ENCODE measurements at places on chromosomes 16 and 17.

DNA sequence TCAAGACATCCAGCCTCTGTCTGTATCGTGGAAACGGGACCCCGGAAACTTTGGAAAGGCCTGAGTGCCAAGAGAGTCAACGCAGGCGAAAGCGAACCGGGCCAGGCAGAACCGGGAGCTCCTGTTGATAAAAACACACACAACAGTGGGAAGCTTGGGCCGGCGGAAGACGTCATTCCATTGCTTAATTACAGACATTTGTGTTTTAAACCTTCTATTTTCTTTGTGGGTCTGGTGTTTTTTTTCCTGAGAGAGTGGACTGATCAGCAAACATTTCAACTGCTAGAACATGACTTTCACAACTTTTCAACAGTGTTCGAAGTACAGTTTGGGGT, 878 bp upstream of the RNF157 start:
- DNase-seq, result no peak

DNA sequence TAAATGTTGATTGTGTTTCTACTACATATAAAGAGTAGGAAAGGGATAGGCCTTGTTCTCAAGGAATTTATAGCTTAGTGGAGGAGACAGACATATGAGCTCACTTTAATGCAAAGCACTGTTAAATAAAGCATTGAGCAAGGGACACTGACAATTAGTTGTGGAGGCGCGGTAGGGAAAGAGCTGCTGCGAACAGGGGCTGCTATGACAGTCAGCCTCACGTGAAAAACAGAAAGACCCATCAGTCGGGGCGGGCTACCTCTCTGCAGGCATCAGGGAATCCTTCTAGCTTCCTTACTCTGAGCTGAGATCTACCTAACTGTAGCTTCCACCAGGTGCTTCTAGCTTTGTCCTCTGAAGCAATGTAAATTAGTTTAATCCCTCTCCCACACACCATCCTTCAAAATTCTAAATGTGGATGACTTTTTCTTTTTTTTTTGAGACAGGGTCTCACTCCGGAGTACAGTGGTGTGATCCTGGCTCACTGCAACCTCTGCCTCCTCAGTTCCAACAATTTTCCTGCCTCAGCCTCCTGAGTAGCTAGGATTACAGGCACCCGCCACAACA, 129.9 kb upstream of the ZFHX3 start:
- no peak for DNase-seq

GRCh38 chr16:4057439-4057877, 58.8 kb downstream of the ADCY9 start:
- DNase-seq, result no peak

GRCh38 chr17:76713765-76714164, 3.0 kb upstream of the MXRA7 start:
- no peak for DNase-seq

- DNase-seq, result peak; percentile 74
These were observed 5.3 kb upstream of the KAT7 start for GRCh38 chr17:49783071-49783715.

DNA sequence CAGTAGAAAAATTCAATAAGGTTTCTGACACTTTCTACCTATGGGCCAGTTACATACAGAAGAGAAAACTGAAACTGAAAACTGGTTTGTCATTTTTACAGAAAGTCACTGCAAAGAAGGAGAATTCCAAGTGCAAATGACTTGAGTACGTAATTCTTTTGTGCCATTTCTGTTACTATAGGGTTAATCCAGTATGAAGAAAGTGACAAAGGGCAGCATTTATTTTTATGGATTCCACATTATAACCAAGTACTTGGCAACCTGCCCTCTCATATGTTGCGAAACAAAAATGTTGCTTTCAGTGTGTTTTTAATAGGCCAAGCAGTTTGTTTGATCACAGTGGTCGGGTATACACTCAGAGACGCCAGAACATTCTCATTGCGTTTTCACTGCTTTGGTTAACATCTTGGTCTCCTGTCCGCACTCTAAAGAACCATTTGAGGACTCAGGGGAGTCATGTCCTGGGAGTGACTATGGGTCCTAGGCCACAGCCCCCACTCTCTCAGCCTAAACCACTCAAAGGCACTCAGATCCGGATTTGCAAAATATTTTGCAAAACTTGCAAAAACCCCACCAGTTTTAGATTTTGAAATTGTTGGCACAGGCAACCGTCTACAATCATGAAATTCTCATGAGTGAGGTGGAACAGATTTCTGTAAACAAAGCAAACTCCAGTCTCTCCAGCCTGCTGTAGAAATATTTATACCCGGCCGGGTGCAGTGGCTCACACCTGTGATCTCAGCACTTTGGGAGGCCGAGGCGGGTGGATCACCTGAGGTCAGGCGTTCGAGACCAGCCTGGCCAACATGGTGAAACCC, 15.4 kb upstream of the HELZ start:
- no peak for DNase-seq

DNA sequence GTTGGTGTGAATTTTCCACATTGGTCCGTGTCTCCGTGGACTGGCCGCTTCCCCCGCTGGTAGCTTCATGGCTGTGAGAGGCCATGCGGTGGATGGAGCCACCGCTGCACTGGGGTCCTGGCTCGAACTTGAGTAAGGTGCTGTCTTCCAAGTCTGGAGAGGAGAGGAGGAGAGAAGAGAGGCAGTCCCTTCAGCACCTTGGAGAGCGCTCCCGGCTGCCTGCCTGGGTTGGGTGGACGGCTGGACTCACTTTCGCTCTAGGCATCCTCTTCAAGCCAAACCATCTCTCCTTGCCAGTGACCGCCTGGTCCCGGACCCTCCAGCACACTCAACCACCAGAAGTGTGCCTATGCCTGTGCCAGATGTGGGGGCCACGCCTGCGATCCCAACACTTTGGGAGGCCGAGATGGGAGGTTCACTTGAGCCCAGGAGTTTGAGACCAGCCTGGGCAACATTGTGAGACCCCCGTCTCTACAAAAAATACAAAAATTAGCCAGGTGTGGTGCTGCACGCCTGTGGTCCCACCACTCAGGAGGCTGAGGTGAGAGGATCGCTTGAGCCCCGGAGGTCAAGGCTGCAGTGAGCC, 6.2 kb downstream of the JPH3 start:
- no peak for DNase-seq

- DNase-seq, result no peak
These were observed 8.5 kb downstream of the CSF3 start for GRCh38 chr17:40023590-40024292.

DNA sequence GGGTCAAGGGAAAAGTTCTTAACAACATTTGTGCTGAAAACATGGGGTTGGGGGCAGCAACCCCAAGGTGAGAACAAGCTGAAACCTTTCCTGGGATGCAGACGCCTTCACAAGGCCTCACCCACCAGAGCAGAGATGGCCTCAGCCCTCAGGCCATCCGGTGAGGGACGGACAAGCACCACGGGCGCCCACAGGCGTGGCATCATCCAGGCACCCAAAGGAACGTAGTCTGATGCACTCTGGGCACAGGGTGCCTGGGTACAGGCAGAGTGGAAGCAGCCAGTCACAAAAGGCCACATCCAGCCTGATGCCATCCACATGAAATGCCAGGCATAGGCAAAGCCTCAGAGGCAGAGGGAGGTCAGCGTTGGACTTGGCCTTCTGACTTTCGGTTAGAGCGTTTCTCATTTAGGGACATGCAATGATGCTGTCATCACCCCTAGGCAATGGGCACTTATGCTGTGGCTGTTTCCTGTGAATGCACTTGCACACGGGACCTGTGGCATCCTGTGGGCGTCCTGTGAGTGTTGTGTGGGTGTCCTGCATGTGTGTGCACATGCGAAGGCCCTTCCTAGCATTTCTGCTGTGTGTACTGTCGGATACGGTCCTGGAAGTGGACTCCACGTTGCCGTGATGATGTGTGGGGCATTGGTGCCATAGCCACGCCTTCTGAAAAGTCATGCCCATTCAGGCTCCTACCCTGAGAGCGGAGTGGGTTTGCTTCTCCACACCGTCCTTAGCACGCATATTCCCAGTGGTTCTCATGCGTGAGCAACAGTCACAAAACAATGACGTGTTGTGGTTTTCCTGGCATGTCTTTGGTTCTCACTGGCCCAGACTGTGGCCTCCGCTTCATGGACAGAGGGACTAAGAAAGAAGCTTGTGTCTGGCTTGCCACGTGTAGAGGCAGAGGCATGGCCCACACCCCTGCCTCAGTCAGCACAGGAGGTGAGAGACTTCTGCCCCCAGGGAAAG, 52.7 kb upstream of the ZNF469 start:
- no peak for DNase-seq

DNA sequence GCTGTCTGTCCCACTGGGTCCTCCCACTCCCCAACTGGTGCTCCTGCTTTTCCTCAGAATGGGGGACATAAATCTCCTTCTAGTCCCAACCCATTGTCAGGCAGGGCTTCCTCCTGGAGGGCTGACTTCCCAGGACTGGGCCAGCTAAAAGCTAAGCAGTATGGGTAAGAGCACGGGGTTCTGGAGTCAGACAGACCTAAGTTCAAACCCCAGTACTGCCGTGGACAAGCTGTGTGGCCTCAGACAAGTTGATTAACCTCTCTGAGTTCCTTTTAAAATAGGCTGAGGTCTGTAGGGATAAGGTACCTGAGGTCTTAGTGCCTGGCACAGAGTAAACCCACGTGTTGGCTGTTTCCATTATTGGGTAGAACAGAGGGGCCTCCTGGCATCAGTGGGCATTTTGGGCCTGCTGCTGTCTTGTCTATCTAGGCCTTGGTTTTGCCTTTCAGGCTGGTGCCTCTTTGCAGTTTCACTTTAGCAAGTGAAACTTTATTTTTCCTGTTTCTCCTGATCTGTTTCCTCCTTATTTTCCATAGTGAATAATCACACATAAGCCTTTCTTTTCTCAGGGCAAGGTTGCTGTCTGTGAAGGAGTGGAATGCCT, 114.6 kb downstream of the PRKCB start:
- no peak for DNase-seq

- DNase-seq, result no peak
These were observed 202.4 kb downstream of the AXIN2 start for GRCh38 chr17:65359016-65359415.

DNA sequence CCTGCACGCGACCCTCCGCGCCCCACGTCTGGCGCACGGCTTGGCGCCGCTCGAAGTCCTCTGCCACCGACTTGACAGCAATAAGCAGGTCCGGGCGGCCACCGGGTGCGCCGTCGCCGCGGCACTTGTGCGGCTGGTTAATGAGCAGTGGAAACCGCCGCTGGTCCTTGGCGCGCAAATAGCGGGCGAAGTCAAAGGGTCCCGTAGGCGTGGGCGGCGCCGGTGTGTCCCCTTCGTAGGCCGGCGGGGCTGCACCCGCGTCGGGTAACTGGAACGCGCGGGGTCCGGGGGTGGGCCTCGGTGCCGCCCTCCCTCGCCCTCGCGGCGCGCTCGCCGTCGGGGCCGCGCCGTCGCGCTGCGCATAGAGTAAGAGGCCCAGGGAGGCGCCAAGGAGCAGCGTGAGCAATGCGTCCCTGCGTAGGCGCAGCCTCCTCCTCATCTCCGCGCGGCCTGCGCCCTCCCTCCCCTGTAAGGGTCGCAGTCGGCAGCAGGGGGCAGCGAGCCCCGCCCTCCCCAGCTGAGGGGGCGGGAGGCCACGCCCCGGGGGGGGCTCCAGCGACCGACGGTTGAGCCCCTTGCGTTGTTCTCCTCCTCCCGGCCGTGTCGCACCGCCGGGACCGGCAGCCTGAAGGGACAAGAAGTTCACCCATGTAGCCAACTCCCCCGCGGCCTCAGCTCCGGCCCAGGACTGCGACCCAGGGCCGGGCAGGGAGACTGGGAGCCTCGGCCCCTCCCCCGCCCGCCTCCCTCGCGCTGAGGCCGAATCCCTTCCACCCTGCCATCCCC, 558 bp downstream of the B3GNT9 start:
- DNase-seq, result no peak
